ENCODE measurements at places on chromosomes 5 and 9.
A peak's percentile ranks its signal among the peaks of the same experiment; 100 is the strongest.

GRCh38 chr5:159515909-159516415, 185.7 kb upstream of the IL12B start:
- peak; percentile 44 for DNase-seq

- no peak for DNase-seq
Observed at GRCh38 chr5:145917288-145917687, 19.1 kb upstream of the SH3RF2 start.

DNA sequence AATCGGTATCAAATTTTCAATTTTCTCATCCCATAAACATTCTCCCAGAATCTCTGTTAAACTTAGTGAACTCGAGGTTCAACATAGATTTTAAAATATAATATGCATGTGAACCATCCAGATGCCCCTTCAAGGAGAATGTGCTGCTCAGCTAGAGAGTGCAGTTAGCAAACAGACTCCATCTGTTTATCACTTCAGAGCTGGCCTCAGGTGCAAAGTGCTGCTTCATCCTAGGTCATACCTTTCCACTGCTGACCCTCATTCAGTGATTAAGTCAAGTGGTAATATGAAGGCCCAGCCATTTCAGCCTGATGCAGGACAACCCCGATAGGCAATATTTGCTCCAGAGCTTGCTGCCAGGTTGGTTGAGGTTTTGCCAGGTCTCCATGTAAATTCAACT, 339.0 kb upstream of the POU5F2 start:
- no peak for DNase-seq

DNA sequence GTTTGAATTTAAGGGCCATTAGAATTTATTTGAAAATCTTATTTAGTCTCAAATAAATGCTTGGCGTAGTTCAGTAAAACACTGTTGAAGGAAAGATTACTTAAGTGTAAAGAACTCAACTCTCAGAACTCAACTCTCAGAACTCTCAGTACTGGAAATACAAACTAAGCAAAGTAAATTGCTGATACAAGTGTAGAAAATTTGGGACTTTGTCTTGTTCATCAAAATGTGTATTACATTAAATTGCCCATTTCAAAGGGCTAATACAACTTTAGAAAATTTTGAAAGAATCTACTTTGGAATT, 99.4 kb downstream of the CSNK1G3 start:
- DNase-seq: no peak

DNA sequence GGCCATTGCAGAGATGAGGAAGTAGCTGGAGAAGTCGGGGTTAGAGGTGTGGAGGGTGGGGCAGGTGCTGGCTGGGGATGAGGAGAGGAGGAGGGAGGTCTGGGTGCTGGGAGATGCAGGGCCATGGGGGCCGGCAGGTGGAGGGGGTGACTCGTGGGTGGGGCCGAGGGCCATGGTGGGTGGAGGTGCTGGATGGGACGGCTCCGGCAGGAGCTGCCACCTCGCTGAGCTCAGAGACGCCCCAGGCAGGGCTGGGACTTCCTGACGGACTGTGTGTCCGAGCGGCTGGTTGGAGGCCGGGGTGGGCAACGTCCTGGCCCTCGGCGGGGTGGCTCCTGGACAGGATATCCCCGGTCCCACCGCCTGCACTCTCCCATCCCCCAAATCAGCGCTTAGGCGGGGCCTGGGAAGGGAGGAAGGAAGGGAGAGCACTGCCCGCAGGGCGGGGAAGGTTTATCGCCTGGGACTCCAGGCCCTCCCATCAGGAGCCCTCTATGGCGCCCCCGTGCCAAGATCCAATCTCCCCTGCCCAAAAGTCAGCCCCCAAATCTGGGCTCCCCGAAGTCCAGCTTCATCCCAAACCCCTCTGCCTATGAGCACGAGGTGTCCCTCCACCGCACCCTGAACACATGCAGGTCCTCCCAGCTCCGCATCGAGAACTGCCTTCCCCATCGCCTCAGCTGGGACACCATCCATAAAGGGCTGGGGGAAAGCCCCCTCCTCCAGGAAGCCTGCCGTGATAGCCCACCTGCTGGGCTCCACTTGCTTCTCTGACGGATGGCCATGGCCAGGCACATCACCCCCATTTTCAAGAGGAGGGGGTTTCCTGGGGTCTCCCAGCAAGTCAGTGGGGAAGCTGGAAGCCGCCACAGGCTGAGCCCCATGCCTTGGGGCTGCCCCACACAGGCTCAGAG, 58.3 kb upstream of the NOTCH1 start:
- no peak for DNase-seq

DNA sequence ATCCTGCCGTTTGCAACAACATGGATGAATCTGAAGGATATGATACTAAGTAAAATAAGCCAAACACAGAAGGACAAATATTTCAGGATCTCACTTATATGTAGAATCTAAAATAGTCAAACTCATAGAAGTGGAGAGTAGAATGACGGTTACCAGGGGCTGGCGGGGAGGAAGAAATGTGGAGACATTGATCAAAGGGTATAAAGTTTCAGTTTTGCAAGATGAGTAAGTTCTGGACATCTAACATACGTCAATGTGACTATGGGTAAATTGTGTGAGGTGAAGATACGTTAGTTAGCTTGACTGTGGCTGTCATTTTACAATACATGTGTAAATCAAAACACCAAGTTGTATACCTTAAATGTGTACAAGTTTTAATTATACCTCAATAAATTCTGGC, 200.3 kb downstream of the SNX18 start:
- no peak for DNase-seq

DNA sequence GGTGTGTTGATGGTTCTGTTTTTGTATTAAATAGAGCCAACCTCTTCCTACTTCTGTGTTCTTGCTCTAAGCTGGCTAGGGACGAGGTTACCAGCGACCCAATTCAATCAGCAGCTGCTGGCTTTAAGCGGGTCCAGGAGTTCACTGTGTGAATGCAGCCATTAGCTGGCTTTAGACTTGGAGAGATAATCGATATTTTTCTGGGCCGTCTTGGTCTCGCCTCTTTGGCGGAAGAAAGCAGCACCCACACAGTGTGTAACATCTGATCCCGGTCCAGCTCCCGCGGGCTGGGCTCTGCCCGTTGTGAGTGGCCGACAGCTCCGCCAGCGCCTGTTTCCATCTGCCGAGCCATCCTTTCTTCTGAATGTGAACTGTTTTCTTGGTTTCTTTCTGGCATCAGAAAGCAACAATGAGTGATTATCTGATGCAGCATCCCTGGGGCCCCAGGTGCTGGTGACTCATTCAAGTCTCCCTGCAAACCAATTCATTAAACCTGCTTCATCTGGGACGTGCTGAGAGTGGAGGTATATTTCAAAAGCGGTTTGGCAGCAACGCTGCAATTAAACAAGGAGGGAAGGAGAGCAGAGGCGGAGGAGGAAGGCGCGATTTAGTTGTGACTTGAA, 90.8 kb upstream of the IRX4 start:
- DNase-seq: peak; percentile 2

DNA sequence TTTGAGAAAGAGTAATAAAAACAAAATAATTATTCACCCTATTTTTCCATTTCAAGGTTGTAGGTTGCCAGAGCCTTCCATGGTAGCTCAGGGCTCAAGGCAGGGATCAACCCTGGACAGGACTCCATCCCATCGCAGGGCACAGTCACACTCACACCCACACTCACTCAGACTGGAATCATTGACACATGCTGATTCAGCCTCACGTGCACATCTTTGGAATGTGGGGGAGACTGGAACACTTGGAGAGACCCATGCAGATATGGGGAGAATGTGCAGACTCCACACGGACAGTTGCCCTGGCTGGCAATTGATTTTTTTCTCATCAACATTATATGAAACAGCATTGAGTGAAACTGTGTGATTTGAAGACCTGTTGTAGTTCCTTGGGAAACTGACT, 234.1 kb downstream of the ADGRV1 start:
- no peak for DNase-seq

DNA sequence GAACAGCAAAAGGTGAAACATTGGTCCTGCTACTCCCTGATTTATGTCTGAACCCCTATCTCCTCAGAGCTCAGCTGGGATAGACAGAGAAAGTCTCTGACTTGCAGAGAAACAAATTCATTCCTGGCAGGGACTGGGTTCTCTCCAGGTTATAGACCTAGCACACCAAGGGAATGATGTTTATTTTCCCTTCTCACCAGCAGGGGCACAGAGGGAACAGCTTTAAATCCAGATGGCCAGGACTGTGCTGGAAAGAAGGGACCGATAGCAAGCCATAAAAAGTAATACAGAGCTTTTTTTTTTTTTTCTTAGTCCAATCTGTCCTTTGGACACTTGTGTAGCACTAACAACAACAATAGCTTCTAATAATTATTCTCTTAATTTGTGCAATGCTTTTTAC, 141.1 kb upstream of the C9orf72 start:
- no peak for DNase-seq

DNA sequence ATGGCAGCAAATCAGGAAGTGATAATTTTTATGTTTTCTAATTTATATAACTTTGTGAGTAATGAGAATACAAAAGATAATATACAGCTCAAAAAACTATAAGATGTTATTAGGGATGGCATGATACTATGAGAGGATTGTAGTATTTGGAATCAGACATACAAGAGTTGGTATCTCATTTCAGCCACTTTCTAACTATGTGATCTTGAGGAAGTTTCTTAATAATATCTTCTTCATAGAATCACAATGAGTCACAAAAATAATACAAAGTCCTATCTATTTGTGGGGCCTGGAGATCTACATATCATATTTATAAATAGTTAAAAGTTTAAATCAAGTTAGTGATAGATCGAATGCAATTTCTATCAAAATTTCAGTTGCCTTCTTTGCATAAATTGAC, 23.7 kb upstream of the TMED7 start:
- DNase-seq: no peak

- no peak for DNase-seq
Observed at GRCh38 chr5:51974834-51975233, 591.6 kb downstream of the ISL1 start.

GRCh38 chr5:133113331-133114061, 61.7 kb downstream of the HSPA4 start:
- DNase-seq: no peak

DNA sequence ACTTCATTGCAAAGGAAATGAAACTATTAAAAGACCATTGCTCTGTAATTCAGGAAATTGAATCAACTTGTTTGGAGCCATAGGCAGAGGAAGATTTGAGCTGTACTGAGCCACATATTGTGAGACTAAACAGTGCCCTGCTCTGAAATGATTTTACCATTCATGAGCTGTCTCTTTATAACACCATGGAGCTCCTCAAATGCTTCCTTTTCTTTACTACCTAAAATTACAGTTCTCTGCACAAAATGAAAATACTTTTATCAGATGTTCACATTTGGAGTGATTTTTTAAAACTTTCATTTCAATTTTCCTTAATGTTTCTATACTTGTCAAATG, 97.9 kb downstream of the NLN start:
- DNase-seq: no peak

DNA sequence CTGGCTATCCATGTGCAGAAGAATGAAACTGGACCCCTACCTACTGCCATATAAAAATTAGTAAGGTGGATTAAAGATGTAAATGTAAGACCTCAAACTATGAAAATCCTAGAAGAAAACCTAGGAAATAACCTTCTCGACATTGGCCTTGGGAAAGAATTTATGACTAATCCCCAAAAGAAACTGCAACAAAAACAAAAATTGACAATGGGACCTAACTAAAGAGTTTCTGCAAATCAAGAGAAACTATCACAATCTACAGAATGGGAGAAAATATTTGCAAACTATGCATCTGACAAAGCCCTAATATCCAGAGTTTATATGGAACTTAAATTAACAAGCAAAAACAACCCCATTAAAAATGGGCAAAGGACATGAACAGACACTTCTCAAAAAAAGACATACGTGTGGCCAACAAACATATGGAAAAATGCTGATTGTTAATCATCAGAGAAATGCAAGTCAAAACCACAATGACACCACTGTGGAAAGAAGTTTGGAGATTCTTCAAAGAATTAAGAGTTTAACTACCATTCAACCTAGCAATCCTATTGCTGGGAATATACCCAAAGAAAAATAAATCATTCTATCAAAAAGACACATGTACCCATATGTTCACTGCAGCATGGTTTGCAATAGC, 98.5 kb downstream of the NR3C1 start:
- no peak for DNase-seq

- no peak for DNase-seq
Observed at GRCh38 chr9:107281922-107282667, 984 bp upstream of the RAD23B start.

DNA sequence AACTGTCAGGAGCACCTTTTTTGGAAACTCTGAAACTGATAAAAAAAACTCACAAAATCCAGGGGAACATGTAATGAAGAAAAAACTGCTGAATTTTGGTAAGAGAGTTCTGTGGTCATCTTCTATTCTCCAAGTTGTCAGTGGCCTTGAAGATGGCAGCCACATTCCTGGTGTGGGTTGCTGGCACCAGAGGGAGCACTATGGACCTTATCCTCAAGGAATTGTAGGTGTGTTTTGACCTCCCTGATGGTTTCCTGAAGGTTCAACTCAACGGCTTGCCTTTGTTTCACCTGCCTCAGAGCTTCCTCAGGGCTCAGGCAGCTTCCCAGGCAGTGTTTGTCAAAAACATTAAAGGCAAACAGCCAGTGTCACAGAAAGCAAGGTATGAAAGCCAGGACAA, 2.2 kb upstream of the SLC38A9 start:
- DNase-seq: peak; percentile 19

GRCh38 chr5:16618138-16618897, 1.5 kb upstream of the RETREG1 start:
- no peak for DNase-seq

- DNase-seq: no peak
Observed at GRCh38 chr9:93829271-93830011, 125.7 kb downstream of the BARX1 start.

DNA sequence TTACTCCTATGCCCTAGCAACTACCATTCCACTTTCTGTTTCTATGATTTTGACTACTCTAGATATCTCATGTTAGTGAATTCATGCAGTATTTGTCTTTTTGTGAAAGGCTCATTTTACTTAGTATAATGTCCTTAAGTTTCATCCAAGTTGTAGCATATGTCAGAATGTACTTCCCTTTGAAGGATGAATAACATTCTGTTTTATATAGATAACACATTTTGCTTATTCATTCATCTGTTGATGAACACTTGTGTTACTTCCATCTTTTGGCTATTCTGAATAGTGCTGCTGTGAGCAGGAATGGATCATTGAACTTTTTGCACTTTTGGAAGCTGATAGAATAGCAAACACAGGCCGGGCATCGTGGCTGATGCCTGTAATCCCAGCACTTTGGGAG, 140.2 kb upstream of the MYO10 start:
- no peak for DNase-seq

- DNase-seq: no peak
Observed at GRCh38 chr9:113898151-113898550, 22.0 kb downstream of the ZNF618 start.

DNA sequence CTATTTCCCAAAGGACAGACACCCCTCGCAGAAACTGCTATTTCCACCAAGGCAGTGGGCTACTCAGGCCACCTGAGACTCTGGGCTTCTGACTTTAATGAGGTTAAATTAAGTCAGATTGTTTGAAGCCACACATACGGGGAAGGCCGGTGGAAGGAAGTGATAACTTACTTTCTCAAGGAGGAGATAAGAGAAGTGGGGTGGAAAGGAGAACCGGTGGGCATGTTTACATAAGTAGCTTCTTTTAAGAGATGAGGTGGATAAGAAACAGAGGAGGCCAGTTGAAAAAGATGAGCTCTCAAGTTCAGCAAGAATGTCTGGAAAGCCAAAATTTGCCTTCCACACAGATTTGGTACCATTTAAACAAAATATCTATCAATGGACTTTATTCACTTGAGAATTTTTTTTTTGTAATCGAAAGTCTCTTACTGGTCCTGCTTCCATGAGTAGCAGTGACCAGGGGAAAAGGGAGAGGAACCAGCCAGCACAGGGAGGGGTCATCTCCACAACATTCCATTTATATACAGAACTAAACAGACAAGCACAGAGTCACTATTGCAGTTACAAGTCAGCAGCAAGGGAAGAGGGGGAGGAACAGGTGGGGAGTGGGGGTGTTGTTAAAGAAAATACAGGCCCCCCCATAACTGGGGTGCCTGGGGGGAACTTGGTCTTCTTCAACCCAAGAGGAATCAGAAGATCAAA, 20.0 kb downstream of the CCDC125 start:
- no peak for DNase-seq
